ENCODE measurements at places on chromosomes 11 and 22.

DNA sequence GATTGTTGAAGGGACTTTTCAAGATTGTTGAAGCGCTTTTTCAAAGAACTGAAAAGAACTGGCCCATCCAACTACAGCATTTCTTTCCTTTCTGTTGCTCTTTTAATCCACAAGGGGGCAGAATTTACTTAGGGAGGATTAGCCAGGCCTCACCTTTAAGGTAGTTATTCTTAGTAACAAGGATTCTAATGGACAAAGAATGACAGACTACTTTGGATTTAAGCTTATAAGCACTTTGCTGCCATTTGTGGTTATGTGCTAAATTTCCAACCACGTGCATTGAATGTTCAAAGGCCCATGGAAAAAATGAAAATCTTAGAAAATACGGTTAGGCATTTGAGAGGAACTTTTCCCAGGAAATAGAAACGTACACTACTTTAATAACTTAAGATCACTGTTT, 49.5 kb upstream of the HSPA8 start:
- no peak for DNase-seq

- DNase-seq = no peak
Measured at GRCh38 chr11:111115890-111116289, 129.6 kb upstream of the POU2AF2 start.

DNA sequence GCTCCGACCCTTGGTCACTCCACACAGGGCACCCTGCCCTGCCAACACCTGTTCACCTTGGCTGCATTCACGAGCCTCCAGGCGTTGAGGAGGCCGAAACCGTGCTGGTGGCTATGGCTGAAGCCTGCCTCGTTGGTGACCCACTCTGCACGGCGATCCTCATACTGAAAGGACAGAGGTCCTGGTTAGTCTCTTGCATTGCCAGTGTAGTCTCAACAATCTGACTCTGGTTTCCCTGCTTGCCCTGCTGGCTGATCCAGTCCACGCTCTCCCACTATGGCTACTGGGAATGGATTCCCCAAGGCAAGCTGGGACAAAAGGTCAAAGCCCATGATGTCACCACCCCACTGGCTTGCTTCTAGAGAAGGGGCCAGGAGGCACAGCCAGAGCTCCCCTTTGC, 12.9 kb downstream of the PCSK7 start:
- no peak for DNase-seq

GRCh38 chr11:6027501-6027900, 3.1 kb downstream of the OR56A1 start:
- DNase-seq = no peak

- DNase-seq = no peak
Measured at GRCh38 chr11:122509091-122509490, 146.4 kb upstream of the UBASH3B start.

DNA sequence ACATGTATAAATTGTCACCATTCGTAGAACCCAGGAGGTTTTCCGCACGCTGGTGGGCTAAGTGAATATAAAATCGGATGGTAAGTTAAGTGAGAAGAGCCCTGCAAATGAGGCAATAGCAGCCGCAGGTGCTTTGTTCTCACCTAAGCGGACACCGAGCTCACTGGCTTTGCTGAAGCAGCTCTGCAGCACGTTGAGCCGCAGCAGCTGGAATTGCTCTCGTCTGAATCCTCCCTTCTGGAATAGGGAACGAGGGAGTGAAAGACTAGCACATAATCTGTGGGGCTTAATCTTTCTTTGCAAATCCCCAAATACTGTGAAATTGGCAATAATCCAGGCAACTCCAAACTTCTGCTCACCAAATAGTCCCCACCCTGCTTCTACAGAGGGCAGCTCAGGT, 488.1 kb downstream of the NTM start:
- DNase-seq = no peak

GRCh38 chr11:57777969-57778317, 16.3 kb downstream of the CTNND1 start:
- DNase-seq = no peak

GRCh38 chr11:6320411-6321155, at the start of gene CAVIN3:
Gene CAVIN3 (minus strand): TSS chr11:6320501. CDS start chr11:6320476, 25 bp downstream.
- DNase-seq = no peak

GRCh38 chr22:47615051-47615450, 852.6 kb downstream of the TBC1D22A start:
- no peak for DNase-seq

- DNase-seq = no peak
Measured at GRCh38 chr22:29055192-29055830, 6.3 kb downstream of the C22orf31 start.

All from stimulated activated CD8-positive, alpha-beta memory T cell treated with anti-CD3 and anti-CD28 coated beads, Interleukin-4, amount 100 ng/mL, for 1 hour (primary cell).